Panc1 (cell line): ENCODE measurements at places on chromosomes 5 and 9.

DNA sequence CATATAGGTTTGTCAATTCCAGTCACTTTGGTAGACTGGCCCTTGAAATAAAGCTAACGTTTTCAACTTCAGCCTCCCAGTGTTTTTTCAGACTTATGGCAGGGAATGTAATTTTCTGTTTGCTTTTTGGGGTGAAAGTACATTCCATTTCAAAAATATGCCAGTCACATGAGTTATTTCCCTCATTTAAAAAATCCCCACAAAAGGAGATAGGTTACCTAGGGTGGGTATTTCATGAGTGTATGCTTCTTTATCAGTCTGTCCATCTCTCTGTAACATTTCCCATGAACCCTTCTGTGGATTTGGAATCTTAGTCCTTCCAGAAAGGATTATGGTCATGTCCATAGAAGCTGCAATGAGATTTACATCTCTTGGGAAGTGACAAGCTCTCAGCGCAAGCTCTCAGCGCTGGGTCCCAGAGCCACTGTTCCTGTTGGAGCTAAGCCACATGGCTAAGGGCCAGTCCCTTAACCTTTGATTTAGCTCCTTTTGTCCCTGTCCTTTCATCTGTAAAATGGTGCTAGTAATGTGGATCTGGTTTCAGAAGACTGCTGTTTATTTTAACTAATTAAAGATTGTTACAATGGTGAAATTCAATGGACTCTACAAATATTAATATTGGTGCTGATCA lies 294.9 kb downstream of the NR3C1 start:
- DNase-seq = no peak
- H3K4me3 ChIP-seq = no peak overlapping the region
- peaks cover 3% of the 10 kb centered on the region; the same call in 1 of the 2 replicates for H3K4me1 ChIP-seq
- no peaks in the 10 kb centered on the region for H3K27me3 ChIP-seq
- H3K27ac ChIP-seq = no peak overlapping the region
- no peaks in the 10 kb centered on the region for H3K36me3 ChIP-seq

- H3K27ac ChIP-seq = no peak overlapping the region
- no peaks in the 10 kb centered on the region for H3K4me1 ChIP-seq
- H3K36me3 ChIP-seq = no peaks in the 10 kb centered on the region
- H3K27me3 ChIP-seq = no peaks in the 10 kb centered on the region
- DNase-seq = no peak
Measured at GRCh38 chr5:79529110-79529509, 15.2 kb upstream of the HOMER1 start.

GRCh38 chr9:113535756-113536155 lies 72.2 kb downstream of the RGS3 start:
- H3K4me1 ChIP-seq = no peaks in the 10 kb centered on the region
- no peak overlapping the region for H3K27ac ChIP-seq
- H3K36me3 ChIP-seq = no peaks in the 10 kb centered on the region
- no peaks in the 10 kb centered on the region for H3K27me3 ChIP-seq
- no peak overlapping the region for H3K4me3 ChIP-seq

DNA sequence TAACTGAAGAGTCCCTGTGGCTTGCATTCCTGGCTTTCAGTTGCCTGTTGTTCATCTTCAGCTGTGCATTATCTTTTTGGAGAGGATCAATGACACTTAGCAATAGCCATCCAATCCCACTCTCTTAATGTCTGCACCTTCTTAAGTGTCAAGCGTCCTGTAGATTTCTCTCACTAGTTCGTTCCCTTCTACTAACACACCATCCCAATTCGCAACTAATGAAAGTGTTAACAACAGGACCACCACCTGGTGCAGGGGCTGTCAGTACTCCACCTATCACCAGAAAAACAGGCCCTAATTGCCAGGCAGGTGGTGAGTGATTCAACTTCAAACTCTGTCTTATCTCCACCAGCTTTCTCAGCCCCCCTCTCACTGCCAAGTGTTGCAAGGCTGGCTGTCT lies 169.4 kb upstream of the EFNA5 start:
- H3K27ac ChIP-seq = no peak overlapping the region
- no peak overlapping the region for H3K4me3 ChIP-seq
- H3K4me1 ChIP-seq = no peaks in the 10 kb centered on the region
- peaks cover 11% of the 10 kb centered on the region for H3K27me3 ChIP-seq
- no peak for DNase-seq

DNA sequence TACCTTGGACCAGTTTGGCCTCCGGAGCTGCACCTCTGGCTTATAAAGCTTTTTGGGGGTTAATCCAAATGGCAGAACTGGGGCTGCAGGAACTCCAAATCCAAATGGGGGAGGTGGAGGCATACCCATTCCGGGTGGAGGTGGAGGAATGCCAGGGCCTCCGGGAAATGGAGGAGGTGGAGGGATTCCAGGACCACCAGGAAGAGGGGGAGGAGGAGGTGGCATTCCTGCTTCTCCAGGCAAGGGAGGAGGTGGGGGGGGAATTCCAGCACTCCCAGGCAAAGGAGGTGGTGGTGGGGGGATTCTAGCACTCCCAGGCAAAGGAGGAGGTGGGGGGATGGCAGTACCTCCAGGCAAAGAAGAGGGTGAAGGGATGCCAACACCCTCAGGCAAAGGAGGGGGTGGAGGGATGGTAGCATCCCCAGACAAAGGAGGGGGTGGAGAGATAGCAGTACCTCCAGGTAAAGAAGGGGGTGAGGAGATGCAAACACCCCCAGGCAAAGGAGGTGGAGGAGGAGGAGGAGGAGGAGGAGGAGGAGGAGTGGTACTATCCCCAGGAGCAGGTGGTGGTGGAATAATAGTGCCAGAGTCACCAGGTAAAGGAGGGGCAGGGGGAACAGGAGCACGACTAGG lies 45.2 kb downstream of the DIAPH1 start:
- no peaks in the 10 kb centered on the region for H3K27me3 ChIP-seq
- no peak overlapping the region for H3K4me3 ChIP-seq
- no peak overlapping the region for H3K27ac ChIP-seq
- peaks cover 58% of the 10 kb centered on the region for H3K36me3 ChIP-seq

DNA sequence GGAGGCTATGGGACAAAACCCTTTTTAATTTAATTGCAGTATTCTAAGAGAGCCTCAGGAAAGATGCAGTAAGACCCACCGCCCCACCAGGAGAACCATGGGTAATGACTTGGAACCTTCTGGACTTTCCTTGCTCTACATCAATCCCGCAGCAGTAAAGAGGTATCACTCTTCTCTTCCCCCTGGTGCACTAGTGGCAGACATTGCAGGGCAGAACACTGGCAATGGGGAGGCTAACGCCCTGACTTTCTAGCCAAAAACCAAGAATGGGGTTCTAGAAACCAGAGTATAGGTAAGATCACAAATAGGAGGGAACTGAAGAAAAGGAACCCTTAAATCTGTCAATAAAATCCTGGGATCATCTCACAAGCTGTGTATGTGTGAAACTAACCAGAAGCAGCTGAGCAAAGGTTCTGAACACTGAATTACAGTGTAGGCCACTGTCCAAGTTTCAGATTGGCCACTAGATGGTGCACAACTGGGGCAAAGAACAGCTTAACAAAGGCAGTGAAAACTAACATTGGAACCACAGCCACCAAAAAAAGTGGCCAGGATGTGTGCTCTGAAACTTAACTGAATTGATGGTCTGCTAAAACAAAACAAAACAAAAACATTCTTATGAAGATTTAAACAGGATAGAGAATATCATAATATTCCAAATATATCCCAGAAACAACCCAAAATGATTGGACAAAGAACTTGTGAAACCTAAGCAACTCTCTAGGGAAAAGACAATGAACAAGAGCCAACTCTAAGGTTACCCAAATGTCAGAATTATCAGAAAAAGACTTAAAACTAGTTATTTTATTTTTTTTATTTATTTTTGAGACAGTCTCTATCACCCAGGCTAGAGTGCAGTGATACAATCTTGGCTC lies 6.6 kb upstream of the FAM151B start:
- H3K27me3 ChIP-seq = no peaks in the 10 kb centered on the region
- no peaks in the 10 kb centered on the region for H3K36me3 ChIP-seq
- no peak for DNase-seq
- no peaks in the 10 kb centered on the region for H3K4me1 ChIP-seq
